Hematopoietic multipotent progenitor cell treated with erythropoietin and hydrocortisone succinate and interleukin-3 and kit ligand, for 6 days (in vitro differentiated cells): ENCODE measurements at places on chromosomes 4 and X.
A peak's percentile ranks its signal among the peaks of the same experiment; 100 is the strongest.

DNA sequence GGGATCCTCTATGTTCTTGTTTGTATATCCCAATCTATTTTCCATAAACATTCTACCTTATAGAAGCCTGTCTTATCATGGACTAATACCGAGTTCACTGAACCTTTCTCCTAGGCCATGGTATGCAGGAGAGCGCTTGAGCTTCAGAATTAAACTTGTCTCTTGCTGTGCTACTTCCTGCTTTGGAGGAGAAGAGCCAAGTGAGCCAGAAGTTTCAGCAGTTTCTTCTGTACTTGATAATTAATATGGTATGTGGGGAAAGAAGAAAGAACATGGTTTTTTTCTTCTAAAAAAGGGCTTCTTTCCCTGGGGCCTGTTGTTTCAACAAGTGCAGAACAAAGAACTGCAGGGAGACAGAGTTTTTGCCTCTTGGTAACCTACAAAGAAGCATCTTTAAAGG lies 172.8 kb downstream of the ATG4A start:
- DNase-seq: no peak

DNA sequence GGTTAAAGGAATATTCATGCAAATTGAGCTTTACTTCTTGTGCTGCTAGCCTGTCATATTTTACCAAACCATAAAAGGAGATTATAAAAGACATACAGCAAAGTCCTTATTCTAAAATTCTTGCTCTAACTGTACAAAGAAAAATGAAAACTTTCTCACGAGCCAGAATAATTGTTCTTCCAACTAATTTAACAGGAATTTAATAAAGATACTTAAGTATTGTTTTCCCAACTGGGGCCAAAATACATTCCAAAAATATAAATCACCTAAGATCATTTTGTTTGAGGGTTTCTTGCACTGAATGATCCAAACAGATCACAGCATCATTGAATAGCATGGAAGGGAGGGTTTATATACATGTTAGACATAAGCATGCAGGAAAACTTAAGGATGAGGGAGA lies 127.1 kb upstream of the PCDH18 start:
- no peak for DNase-seq

DNA sequence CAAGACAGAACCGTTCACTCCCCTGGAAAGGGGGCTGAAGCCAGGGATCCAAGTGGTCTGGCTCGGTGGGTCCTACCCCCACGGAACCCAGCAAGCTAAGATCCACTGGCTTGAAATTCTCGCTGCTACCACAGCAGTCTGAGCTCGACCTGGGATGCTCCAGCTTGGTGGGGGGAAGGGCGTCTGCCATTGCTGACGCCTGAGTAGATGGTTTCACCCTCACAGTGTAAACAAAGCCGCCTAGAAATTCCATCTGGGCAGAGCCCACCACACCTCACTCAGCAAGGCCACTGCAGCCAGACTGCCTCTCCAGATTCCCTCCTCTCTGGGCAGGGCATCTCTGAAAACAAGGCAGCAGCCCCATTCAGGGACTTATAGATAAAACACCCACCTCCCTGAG lies 13.4 kb upstream of the PBDC1 start:
- no peak for DNase-seq

DNA sequence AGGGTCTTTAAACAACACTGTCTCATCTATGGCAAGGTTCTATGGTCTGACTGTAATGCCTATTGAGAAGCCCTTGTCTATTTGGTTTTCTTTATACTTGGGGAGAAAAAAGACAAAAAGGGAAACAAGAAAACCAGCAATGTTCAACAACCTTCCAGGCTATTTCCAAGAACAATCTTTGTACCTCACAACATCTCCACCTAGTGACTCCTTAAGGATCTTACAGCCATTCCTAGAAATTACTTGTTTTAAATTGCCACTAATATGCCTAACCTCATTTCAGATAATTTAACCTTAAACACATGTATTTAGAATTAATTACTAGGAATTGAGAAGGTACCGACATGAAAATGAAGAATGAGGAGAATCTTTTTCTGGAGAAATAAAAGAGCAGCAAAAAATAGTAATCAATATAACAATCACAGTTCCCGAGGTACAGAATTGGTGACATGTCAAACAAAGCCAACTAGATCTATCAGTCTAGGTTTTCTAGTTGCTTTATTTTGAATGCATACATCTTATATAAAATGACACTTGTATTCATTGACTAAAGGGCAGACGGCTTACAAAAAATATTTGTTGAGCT lies 1.6 kb upstream of the RBM46 start:
- peak; percentile 44 for DNase-seq

DNA sequence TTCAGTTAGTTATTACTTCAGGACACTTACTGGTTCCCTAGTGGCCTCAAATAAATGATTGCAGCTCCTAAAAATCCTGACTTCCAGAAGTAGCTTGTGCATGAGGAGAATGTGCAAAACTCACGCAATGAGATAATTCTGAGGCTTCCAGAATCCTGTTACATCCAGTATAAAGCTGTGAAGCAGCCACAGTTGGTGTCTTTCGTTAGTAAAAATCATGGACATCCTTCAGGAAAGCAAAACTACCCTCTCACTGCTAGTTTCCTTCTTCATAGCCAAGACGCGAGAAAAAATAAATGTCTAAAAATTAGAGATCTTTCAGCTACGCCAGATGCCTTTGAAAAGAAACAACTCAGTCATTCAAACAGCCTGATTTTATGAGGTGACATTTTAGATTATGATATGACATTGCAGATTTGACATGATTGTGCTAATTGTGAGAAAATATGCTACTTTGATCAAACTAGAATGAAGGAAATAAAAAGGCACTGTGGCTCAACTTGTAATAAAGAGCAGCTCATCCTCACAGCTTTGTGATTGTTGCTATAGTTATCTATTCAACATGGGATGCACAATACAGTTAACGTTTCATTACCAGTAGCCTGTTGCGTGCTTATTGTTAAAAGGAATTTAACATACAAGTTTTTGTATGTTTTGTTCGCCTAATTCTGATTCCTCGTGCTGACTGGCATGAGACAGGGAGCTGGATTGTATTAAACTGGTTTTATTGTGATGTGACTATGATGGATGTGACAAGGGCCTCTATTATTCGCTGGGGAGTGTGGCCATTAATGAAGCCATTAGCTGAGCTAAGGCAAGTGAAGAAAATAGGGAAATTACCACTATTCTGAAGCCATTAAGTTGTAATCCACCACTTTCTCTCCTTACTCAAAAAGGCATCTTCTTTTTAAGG lies 40.5 kb downstream of the AFF2 start:
- DNase-seq: no peak

- no peak for DNase-seq
Measured at GRCh38 chrX:124354648-124355047, 8.3 kb downstream of the SH2D1A start.

DNA sequence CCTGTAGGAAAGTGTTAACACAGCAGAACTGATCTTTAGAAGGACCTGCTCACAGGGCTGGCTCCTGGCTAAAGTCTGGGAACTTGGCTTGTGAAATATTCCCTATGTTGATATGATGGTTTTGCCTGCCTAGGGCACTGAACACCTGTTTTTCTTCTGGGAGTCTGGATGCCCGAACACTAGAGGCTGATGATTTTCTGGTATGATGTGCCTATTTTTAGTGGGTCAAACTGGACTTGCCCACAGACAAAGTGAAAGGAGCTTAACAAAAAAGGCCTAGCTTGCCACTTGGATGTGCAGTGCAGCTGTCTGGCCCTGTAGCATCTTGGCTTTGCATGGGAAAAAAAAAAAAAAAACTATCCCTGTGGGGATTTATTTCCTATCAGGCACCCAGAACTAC lies 39.1 kb downstream of the ZNF674 start:
- DNase-seq: no peak

DNA sequence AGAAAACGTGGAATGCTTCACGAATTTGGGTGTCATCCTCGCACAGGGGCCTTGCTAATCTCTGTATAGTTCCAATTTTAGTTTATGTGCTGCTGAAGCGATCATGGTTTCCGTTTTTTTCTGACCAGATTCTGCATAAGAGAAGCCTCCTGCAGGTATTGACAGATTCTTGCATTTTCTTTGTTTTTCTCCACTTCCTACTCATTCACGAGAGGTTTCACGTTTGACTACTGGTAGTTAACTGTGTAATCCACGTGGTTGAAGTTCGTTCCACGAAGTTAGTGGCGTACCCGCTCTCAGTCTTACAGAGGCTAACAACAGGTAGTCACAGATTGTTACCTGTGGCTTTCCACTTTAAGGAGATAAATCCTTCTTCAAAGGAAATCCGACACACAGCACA lies 12.1 kb upstream of the TRIML2 start:
- DNase-seq: no peak

- DNase-seq: peak; percentile 32
Measured at GRCh38 chr4:55635282-55635681, 816 bp downstream of the NMU start.
